ENCODE measurements at places on chromosomes 1 and 21.

DNA sequence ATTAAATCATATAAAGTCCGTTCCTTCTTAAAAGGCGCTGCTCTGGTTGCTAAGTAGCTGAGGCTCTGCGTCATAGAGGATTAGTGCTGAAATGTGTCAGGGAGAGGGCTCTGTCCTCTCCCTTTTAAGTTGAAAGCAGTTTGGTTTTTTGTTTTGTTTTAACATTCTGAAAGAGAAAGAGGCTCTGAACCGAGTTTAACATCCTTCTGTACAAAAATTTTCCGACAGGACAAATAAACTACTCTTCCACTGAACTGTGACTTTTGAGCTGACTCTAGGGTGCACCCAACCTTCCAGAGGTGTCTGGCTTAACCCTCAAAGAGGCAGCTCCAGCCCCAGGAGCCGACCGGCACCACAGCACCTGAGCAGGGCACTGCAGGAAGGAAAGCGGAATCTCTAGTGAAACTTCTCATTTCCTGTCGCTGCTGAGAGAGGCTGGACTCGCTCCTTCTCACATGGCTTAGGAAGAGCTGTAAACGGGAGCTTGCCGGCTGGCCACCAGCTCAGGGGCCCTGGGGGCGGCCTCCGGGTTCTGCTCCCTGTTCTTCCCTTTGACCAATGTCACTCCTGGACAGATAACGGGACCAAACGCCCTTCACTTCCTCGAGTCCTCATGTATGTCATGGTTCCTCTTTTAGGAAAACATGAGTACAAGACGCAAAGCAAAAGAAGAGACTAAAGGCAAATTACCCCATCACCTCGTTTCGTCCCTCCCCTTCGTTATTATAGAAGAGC is 1.2 kb downstream of the VAV3 start:
- DNase-seq: peak; percentile 30

- no peak for DNase-seq
Measured at GRCh38 chr1:111474106-111474505, 322 bp downstream of the C1orf162 start.

DNA sequence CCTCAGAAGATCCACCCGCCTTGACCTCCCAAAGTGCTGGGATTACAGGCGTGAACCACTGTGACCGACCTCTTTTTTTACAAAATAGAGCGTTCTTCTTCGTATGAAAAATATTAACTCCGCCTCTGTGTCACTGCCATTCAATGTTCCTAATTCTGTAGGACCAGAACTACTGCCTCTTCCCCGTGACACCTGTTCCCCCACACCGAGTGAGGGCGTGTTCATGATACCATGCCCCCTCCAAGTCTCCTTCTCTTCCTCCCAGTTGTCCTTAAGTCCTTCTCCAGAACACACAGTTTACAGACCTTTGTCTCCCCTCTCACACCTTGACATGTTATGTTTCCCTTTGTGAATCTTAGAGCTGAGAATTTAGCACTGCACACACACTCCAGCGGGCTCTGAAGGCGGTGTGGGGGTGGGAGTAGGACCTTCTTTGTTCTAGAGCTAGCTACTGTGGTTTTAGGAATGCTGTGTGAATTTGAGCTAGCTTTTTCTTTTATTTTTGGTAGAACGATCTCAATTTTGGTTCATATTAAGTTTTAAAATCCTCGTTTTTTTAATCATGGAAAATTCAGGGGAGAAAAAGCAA is 82.4 kb upstream of the LPGAT1 start:
- no peak for DNase-seq

DNA sequence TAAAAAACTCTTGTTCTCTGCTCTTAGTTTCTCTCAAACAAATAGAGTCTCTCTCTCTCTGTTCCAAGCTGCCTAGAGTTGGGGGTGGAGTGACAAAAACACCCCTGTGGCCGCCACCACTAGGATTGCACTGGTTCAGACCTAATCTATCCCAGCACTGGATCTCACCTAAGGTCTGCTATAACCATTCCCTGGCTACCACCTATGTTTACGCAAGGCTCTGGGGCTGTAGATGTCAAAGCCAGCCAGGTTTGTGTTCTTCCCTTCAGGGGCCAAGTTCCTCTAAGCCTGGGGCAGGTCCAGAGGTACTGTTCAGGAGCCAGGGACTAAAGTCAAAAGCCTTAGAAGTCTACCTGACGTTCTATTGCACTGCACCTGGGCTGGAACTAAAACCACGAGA is 12.8 kb upstream of the CYP2J2 start:
- DNase-seq: no peak

DNA sequence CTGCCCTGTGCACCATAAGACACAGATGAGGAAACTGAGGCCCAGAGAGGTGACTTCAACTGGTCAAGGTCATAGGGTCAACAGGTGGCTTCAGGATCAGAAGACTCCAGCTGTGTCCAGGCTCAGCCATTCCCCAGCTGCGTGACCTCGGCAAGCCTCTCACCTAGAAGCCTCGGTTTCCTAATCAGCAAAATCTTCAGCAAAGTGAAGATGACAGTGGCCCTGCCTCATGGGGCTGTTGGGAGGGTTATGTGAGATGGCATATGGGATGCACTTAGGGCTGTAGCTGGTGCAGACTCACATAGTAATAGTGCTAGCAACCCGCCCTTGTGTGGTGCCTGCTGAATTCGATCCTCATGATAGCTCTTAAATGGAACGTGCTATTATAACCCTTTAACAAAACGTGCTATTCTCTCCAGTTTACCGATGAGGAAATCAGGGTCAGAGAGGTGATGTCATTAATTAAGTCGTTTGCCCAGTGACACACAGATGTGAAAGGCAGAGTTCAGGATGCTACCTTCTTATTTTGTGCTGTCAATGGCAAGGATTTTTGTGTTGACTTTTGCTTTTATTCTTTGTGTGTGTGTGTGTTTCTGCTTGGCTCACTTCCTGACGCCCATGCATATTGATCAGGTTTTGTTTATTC is 472.9 kb downstream of the MATN1 start:
- DNase-seq: no peak

DNA sequence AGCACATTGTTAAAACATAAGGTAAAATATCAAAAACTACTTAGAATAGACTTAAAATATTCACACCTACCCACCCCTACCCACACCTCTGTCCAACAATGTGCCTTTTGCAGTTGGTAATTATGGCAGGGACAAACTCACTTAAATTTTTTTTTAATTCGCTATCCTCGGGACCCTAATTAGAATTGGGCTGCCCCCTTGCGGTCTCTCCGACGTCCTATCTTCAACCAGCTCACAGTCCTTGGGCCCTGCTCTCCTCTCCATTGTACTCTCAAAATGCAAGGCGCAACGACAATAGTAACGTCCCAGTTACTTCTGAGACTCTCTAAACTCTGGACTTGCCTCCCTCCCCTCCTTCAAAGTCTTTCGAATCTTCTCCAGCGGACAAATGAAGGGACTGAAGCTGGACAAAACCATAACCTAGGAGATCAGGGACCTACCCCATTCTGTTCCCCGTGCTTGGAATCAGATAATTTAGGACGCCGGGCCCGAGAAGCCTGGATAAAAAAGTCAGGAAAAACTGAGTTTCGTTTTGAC is 1.1 kb upstream of the CIART start:
- peak; percentile 81 for DNase-seq

- DNase-seq: peak; percentile 14
Measured at GRCh38 chr1:39149509-39149908, 55.0 kb upstream of the MACF1 start.

DNA sequence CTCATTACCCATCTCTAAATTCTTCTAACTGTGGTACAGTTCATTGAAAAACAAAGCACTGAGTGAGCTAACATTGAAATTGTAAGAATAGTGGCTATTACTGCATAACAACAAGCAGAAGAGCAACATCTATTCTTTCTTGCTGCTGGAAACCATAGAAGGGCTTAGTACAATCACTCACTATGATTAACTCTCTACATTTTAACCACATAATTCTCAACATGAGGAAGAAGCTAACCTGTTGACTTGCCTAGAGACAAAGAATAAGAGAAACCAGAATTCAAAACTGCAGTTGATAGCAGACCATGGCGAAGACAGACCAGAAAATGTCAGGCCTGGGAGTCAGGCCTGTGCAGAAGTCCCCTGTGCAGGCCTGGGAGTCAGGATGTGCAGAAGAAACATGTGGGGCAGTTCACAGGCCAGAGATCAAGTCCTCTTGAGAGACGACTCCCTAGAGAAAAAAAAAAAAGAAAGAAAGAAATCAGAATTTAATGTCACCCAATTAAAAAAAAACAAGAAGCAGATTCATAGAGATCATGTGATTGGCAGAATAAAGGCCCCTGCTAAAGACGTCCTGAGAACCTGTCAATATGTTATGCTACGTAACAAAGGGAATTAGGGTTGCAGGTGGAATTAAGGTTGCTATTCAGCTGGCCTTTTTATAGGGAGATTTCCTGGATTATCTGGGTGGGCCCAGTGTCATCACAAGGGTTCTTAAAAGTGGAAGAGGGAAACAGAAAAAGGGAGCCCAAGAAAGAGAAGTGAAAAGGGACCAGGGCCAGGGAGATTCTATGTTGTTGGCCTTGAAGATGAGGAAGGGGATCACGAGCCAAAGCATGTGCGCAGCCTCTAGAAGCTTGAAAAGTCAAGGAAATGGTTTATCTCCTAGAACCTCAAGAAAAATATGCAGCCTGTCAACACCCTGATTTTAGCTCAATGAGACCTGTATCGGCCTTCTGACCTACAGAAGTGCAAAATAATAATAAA is 94.9 kb downstream of the MRPL39 start:
- DNase-seq: no peak

- DNase-seq: no peak
Measured at GRCh38 chr1:116873680-116874271, 35.9 kb upstream of the PTGFRN start.

- DNase-seq: no peak
Measured at GRCh38 chr1:15411593-15412137, 2.0 kb downstream of the EFHD2 start.

DNA sequence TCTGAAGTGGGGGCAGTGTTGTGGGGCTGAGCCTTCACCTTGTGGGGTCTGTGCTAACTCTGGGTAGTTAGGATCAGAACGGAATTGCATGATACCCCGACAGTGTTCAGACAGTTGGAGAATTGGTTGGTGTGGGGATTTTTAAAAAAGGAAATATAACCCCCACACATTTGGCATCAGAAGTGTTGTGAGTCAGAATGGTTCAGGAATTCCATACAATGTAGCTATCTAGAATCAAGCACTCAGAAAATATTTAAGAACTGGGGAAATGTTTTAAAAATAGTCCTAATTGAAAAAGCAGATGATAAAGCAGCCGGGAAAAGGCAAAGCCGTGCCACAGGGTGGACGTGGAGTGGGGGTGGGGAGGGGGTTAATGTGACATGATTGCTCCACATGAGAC is 6.5 kb upstream of the S100A7 start:
- DNase-seq: no peak

DNA sequence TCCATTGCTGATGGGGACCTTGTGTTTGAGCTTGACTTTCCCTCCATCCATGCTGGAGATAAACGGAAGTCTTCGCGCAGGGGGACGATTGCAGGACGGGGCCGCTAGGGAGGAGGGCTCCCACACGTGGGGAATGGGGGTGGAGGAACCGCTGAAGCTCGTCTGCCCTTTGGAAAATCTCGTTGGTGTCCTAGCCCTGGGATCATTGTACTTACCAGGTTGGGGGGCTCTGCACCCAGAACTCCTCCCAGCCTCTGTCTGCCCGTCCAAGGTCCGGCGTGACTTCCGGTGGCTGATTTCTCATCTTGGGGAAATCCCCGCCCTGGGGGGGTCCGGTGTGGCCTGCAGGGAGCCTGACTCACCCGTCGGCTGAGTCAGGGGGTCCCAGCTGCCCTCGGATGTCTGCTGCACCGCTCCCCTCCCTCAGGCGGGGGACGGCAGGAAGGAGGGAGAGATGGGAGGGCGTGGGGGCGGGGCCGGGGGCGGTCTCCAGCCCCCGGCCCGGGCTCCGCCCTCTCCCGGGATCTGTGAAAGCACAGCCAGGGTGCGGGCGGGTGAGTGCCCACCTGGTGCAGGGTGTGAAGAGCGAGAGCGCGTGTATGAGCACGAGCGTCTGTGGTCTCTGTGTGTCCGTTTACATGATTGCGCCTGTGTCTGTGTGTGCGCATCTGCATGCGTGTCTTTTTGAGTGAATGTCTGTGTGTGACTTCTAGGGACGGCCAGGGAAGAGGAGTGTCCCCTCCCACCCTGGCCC is 35.8 kb downstream of the PIK3CD start:
- peak; percentile 82 for DNase-seq

- peak; percentile 18 for DNase-seq
Measured at GRCh38 chr1:87787551-87787950, 458.9 kb downstream of the LMO4 start.

DNA sequence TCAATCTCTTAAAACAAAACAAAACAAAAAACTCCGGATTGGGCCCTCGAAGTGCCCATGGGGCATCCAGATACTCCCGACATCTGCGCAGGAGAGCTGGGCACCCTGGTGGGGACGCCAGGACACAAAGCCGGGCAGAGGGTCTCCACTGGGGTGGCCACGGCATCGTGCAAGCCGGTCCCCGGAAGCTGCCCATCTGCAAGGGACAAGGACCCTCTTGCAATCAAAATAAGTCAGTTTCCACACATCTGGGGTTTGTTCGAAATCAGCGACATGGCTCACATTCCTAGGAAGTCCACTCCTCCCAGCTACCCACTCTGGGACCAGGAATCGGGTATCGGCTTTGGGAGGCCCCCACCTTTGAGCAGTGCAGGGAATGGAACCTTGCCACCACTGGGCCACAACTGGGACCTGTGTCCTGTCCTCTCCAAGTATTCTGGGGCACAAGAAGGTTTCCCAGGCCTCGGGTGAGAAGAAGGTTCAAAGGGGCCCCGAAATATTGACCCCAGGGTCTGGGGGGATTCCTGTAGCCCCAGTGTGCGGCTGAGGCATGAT is 4.6 kb upstream of the PRDM16 start:
- DNase-seq: no peak

- DNase-seq: no peak
Measured at GRCh38 chr1:190170321-190170720, 307.3 kb downstream of the BRINP3 start.

DNA sequence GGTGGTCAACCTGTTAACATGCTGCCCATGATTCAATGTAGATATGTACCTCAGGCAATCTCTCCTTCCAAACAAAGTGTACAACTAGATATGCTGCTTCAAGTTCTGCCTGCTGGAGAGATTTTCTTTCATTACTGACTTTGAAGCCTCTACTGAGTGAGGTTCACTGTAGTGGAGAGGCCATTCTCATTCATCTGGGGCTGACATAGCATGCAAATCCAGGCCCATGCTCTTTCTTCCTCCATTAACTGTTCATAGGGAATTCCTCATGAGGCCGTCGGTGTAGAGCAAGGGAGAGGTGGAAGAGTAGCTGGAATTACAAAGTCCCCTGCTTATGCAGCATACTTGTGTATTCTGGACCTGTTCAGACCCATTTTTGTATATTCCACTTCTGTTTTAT is 38.6 kb downstream of the VANGL2 start:
- peak; percentile 13 for DNase-seq

DNA sequence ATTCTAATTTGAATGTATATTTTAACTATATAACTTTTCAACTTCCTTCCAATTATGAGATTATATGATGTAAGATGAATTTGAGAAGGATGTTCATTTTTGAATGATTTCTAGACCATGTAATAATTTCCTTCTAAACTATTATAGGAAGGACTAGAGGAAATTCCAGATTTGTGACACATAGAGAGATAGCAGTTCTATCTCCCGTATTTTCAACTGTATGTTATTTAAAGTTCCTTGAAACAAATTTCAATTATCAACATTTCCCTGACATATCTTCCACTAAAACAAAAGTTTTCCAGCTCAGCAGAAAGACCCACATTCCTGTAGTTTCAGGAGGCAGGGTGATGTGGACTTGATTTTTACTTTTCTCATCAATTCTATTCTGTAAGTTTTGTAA is 396.7 kb upstream of the C1orf87 start:
- no peak for DNase-seq

GRCh38 chr1:31432592-31433395 is 19.8 kb downstream of the SERINC2 start:
- peak; percentile 46 for DNase-seq

- peak; percentile 66 for DNase-seq
Measured at GRCh38 chr21:42818328-42818749, 61.0 kb downstream of the WDR4 start.

Data from DMS53 (cell line).